ENCODE measurements at places on chromosomes 6 and 20.

DNA sequence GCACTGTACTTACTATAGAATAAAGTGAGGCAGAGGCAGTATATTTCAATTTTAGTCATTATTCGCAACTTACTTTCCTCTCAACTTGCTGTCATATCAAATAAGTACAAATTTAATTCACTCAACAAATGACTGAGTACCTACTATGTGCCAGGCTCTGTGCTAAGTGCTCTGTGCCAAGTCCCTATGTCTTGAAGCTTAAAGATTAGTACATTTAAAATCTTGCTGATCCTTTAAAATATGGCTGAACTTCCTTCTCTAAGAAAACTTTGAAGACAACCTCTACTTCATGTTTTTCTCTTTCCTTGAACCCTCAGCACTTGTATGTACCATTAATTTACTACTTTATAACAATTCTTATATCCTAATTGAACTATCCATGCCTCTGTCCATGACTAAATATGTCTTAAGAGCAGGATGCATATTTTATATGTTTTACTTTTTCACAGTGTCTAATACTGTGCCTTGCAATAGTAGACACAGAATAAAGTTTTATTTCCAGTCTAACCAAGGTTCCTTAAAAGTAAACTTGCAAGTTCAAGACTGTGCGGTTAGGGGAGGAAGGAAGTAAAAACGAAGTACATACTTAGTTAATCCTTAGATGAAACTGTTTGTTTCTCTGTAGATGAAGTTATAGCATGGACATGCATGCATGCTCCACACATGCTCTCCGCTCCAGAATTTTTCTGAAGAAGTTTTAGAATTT is 10.0 kb upstream of the LATS1 start:
- DNase-seq: no peak

DNA sequence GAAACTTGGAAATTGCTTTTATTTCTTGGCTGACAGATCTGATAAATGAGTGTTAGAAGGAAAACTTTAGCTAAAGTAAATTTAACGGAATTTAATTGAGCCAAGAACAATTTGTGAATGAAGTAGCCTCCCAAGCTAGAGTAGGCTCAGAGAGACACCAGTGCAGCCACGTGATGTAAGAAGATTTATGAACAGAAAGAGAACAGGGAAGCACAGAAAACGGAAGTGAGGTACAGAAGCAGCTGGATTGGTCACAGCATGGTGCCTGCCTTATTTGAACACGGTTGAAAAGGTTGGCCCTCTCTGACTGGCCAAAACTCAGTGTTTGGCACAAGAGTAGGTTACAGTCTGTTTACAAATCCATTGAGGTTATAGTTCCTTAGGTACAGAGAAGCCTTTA is 29.5 kb upstream of the IFNGR1 start:
- DNase-seq: no peak

- DNase-seq: peak; percentile 44
Observed at GRCh38 chr20:35093267-35093884, 769 bp upstream of the TRPC4AP start.

GRCh38 chr6:170553534-170554012 is 466 bp upstream of the PSMB1 start:
- DNase-seq: no peak

GRCh38 chr20:37303637-37304036 is 14.2 kb downstream of the MANBAL start:
- DNase-seq: no peak

All from activated naive CD4-positive, alpha-beta T cell treated with Interleukin-2 at 50 U/mL for 16 hours (primary cell).